Left ventricle myocardium superior (tissue), 1 donor: ENCODE measurements at places on chromosomes 4 and X. TPM values are rescaled to one million over a fixed set of nuclear protein-coding genes. Genes with fewer than 3 reads are reported as not detected.

GRCh38 chr4:128538111-128538882, 250.7 kb upstream of the PGRMC2 start:
- DNase-seq, result no peak

The GPRASP3 gene
- 6.3 TPM for total RNA-seq

DNA sequence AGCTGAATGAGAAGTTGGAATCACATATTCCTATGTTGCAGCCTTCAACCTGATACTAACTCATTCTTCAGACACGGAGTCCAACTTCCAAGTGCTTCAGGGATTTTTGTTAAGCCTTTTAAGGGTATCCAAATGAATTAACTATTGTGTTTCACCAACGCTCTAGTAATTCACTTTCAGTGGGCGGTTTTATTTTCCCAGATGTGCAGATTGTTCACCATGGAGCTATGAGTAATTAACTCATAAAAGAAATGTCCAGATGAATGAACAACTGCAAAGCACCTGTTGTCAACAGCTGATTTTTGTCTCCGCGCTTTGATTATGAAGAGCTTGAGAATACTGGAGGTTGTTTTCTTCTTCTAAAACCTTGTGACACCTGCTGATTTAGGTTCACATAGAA, 187.6 kb downstream of the CBR4 start:
- no peak for DNase-seq

DNA sequence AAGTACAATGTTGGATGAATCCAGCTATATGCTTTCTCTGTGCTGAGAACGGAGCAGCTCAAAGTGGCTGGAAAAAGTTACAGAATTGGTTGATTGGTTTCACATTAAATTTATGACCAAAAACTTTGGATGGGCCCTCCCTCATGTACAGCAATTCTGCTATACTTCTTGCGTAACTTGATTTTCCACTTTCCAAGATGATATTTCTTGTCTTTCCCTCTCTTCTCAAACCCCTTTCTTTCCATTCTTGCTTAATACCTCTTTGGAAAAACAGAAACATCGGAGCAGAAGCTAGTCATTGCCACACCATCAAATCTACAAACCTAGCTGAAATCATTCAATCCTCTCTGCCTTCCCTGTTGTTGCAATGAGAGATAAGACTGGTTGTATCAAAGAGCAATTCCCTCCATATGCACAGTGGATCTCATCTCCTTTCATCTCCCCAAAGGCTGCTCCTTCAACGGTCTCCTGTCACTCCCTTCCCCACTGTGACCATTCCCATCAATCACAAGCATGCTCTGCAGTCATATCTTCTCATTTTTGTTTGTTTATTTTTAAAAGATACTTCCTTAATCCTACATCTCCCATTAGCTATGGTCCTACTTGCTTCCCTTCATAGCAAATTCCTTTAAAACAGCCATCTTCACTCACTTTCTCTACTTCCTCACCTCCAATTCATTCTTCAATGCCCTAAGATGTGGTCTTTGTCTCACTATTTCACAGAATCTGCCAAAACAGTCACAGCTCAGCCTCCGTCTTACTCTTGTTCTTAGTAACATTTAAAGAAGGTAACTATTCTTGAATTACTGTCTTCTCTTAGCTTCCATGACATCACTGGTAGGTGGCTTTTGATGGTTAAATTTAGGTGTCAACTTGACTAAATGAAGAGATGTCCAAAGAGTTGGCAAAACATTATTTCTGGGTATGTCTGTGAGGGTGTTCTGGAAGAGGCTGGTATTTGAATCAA, 145.5 kb downstream of the FAM13A start:
- DNase-seq, result no peak

The LINC00632 gene
- 122 TPM for total RNA-seq

The ARMCX2 gene
- total RNA-seq, result 27.7 TPM

The CLCN3 gene
- total RNA-seq, result 65.9 TPM

DNA sequence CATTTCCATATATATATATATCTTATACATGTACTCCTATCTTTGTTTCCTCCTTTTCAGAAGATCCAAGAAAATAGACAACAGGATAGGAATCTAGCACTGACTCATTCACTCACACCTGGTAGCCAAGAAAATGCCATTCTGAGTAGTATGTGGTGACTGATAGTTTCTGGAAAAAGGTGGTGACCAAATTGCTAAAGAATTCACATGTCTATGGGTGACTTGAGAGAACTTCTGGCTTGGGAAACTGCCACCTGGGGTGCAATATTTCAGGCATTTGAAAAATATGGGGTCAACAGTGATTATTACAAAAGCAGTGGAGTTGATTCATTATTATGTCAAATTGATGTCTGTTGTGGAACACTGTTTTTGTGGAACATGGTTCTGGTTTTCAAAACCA, 605.1 kb downstream of the PCDH18 start:
- DNase-seq, result no peak

The SLITRK2 gene
- 0.45 TPM for total RNA-seq

The FGF13 gene
- total RNA-seq, result 0.59 TPM

GRCh38 chrX:130704053-130705038, 198.7 kb downstream of the ENOX2 start:
- DNase-seq, result no peak

DNA sequence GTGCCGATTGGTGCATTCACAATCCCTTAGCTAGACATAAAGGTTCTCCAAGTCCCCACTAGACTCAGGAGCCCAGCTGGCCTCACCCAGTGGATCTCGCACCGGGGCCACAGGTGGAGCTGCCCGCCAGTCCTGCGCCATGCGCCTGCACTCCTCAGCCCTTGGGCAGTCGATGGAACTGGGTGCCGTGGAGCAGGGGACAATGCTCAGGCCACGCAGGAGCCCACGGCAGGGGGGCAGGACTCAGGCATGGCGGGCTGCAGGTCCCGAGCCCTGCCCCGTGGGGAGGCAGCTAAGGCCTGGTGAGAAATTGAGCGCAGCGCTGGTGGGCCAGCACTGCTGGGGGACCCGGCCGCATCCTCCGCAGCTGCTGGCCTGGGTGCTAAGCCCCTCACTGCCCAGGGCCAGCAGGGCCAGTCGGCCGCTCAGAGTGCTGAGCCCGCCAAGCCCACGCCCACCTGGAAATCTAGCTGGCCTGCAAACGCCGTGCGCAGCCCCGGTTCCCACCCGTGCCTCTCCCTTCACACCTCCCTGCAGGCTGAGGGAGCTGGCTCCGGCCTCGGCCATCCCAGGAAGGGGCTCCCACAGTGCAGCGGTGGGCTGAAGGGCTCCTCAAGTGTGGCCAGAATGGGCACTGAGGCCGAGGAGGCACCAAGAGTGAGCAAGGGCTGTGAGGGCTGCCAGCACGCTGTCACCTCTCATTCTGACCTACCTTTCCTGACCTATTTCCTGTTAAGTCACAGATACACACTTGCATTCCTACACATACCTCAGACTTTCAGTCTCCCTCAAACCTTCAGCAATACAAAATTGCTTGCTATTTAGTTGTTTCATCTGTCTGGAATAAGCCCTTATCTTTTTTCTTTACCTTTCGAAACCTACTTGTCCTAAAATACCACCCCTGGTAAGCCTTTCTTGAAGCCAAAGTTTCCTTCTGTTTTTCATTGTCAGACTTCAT, 20.7 kb downstream of the UBE2K start:
- DNase-seq, result no peak

The SMIM31 gene
- not detected for total RNA-seq

The AWAT2 gene
- not detected for total RNA-seq

The CSAG2 gene
- total RNA-seq, result not detected

GRCh38 chrX:129793604-129794191, 13.9 kb downstream of the SASH3 start:
- DNase-seq, result no peak

DNA sequence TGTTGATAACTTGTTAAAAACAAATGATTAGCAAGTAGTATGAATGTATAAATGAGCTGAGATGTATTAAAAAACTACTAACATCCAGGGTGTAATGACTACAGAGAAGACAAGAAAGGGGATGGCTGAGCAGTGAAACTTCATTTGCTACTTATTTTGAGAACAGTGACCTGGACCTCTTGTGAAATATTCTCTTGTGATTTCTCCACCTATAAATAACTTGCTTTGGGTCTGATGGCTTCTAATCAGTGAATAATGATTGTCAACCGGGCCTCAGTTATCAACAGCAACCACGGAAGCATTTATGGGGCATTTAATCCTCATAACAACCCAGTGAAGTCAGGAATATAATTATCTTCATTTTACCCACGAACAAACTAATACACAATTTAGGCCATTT, 154.2 kb upstream of the HAND2 start:
- no peak for DNase-seq

DNA sequence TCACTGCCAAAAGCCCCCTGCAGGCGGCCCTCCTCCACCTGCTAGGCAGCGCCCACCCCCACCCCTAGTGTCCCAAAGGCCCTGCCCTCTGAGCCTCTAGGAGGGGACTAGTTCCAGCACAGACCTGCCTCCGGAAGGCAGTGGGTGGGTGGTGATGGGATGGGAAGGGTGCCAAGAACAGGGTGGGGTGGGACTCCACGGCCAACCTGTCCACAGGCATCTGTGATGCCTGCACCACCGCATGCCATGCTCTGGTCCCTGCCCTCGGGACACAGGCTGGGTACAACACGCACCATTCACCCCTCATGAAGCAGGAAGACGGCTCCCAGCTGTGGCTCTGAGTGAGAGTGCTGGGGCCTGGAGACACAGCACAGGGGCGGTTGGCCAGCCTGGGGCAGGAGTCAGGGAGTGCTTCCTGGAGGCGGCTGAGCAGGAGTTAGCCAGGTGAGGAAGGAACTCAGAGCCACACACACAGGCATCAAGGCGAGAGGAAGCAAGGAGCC, 243.1 kb upstream of the PSAPL1 start:
- DNase-seq, result peak; percentile 8

- no peak for DNase-seq
Observed at GRCh38 chr4:100576570-100576969, 58.7 kb upstream of the EMCN start.

DNA sequence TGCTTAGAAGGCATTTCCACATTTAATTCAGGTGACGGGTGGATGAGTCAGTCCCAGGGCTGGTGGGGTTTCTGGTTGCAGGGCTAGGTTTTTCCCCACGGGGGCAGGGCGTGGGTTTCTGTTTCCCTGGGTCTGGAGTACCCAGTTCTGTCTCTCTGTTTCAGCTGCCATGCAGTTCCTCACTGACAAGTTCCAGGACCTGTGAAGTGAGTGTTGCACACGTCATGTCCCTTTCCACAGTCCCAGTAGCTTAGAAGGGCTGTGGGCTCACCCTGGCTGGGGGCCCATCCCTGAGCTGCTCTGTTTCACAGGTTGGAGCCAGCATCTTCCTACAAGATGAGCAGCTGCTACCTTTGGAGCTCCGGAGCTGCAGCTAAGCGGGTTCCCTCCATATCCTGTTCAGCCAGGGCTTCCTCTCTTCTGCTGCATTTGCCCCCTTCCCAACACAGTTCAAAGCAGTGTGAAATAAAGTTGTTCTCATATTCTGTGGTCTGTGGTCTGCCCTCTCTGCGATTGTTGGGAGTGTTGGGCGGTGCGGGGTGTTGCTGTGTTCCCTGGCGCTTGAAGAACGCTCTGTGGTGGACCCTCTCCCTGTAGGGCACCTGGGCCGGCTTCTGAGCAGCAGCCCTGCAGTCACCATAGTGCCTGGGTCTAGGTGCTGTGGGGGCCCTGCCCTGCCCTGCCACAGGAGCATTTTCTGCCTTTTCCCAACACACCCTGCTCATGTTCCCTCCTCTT, 3.9 kb downstream of the LOC101059915 start:
- no peak for DNase-seq

DNA sequence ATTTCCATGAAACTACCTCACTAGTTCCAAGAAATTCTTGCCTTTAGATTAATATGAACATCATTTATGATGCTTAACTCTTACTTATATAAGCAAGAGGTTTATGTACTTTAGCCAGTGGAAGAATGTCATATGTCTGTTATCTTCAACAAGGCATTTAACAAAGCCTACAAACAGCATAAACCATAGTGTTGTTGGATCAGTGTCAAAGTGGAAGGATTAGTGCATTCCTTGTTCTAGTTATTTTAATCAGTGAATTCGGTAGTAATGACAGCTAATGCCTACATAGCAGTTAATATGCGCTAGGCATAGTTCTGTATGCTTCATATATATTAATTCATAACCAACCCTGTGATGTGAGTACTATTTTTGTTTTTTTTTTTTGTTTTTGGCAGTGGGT, 3.1 kb downstream of the PI4K2B start:
- DNase-seq, result no peak

DNA sequence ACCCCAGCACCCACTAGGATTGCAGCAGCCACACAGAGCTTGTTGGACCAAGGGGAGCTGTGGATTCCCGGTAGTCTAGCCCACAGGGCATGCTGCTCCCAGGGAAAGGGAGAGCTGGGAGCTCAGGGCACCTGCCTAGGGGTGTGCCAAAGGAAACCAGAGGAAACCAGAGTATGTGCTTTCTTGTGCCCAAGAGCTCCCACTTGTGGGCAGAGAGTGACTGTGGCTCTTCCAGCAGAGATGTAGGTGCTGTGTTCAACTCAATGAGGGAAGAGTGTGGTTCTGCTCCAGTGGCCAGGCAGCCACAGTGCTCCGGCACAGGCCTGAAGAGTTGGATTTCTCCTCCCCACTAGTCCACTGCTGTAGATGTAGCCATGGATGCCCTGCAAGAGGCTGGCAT, 1050.0 kb upstream of the INTU start:
- DNase-seq, result no peak

The RASL11B gene
- total RNA-seq, result 4.1 TPM

DNA sequence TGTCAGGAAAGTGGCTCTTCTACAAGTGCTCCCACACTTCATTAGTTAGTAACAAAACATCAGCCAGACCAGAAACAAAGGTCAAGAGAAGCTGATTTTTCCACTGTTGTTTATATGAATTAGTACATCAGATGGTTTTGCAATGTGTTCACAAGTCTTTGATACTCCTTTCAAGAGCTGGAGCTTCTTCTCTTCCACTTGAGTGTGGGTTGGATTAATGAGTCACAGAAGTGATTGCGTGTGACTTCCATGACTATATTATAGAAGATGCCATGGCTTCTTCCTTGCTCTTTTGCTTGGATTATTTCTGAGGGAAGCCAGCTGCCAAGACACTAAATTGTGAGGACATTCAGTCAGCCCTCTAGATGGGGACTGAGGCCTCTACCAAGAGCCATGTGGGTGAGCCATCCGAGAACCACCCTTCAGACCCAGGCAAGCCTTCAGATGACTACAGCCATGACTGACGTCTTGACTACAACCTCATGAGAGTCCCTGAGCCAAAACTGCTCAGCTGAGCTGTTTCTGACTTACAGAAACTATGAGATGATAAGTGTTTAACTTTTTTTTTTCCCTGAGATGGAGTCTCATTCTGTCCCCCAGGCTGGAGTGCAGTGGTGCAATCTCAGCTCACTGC, 18.1 kb downstream of the SOWAHB start:
- DNase-seq, result no peak

DNA sequence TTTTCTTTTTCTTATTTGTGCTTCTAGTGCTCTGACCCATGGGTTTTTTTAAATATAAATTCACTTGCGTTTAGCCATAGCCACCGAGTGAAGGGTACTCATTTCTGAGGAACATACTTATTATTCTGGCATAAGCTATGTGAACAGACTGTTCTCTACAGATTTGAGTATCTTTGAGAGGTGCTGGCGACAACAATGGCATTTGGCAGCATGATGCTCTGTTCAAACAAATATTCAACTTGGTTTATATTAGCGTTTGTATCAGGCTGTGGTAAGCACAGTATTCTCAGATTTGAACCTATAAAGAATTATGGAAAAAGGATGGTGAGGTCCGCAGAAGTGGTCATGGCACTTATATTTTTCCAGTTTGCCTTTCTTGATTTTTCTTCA, 108.7 kb upstream of the LIMCH1 start:
- no peak for DNase-seq
